ENCODE measurements at places on chromosomes 11 and 22. TPM values are rescaled to one million over a fixed set of nuclear protein-coding genes. Genes with fewer than 3 reads are reported as not detected.

The USP28 gene
- 52.3 TPM for total RNA-seq

- peaks cover 4% of the 10 kb centered on the region for H3K4me1 ChIP-seq
- DNase-seq: no peak
- H3K4me3 ChIP-seq: no peak overlapping the region
These were observed 8.2 kb upstream of the PRR5 start for GRCh38 chr22:44693756-44694155.

The ALDH3B1 gene
- total RNA-seq: not detected

- H3K36me3 ChIP-seq: peaks cover 47% of the 10 kb centered on the region
- no peak for DNase-seq
- H3K27ac ChIP-seq: no peak overlapping the region
- peaks cover 6% of the 10 kb centered on the region for H3K4me1 ChIP-seq
These were observed 160.0 kb downstream of the FCHSD2 start for GRCh38 chr11:72981971-72982685.

The CFAP300 gene
- total RNA-seq: not detected

The CRYBA4 gene
- total RNA-seq: 0.48 TPM

The OR4A16 gene
- not detected for total RNA-seq

The HORMAD2 gene
- not detected for total RNA-seq

The CD3D gene
- total RNA-seq: 467 TPM

GRCh38 chr11:69001243-69002081, 11.6 kb downstream of the MRGPRF start:
- H3K36me3 ChIP-seq: no peaks in the 10 kb centered on the region
- H3K27me3 ChIP-seq: peaks cover 7% of the 10 kb centered on the region
- no peaks in the 10 kb centered on the region for H3K4me1 ChIP-seq
- H3K27ac ChIP-seq: no peak overlapping the region
- H3K4me3 ChIP-seq: no peak overlapping the region

GRCh38 chr11:85596886-85597285, 30.3 kb downstream of the DLG2 start:
- no peaks in the 10 kb centered on the region for H3K36me3 ChIP-seq
- no peaks in the 10 kb centered on the region for H3K4me1 ChIP-seq

DNA sequence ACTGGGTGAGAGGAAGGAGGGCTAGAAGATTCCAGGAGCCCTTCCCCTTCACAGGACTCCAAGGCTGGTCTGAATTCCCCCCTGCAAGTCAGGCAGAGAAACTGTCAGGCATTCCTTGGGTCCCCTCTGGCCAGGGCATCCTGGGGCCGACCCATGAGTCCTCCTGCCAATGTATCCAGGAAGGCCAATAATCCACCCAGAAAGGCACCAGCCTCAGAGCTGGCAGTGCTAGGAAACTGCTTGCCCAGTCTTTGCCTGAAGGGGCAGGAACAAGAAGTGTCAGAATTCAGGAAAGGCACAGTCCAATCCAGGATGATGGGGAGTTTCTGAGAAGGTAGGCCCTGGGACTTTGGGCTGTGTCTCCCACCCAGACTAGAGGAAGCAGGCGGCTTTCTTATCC, 41.0 kb downstream of the BUD13 start:
- no peaks in the 10 kb centered on the region for H3K27me3 ChIP-seq
- H3K4me3 ChIP-seq: no peak overlapping the region
- no peak for DNase-seq

The DGCR6L gene
- total RNA-seq: 40.8 TPM

- H3K4me3 ChIP-seq: no peak overlapping the region
- no peak overlapping the region for H3K27ac ChIP-seq
- no peak for DNase-seq
- H3K36me3 ChIP-seq: no peaks in the 10 kb centered on the region
These were observed 22.7 kb downstream of the ANO1 start for GRCh38 chr11:70100791-70101190.

The DESI1 gene
- total RNA-seq: 49.3 TPM

- H3K36me3 ChIP-seq: no peaks in the 10 kb centered on the region
- H3K27me3 ChIP-seq: peaks cover 11% of the 10 kb centered on the region
- no peak for DNase-seq
- H3K27ac ChIP-seq: no peak overlapping the region
- H3K4me1 ChIP-seq: no peaks in the 10 kb centered on the region
These were observed 56.1 kb upstream of the LDLRAD3 start for GRCh38 chr11:35887737-35888136.

GRCh38 chr11:114084414-114084813, 24.9 kb downstream of the ZBTB16 start:
- H3K4me1 ChIP-seq: peaks cover 51% of the 10 kb centered on the region
- peaks cover 5% of the 10 kb centered on the region for H3K36me3 ChIP-seq
- H3K27ac ChIP-seq: no peak overlapping the region
- no peak overlapping the region for H3K4me3 ChIP-seq
- DNase-seq: no peak

DNA sequence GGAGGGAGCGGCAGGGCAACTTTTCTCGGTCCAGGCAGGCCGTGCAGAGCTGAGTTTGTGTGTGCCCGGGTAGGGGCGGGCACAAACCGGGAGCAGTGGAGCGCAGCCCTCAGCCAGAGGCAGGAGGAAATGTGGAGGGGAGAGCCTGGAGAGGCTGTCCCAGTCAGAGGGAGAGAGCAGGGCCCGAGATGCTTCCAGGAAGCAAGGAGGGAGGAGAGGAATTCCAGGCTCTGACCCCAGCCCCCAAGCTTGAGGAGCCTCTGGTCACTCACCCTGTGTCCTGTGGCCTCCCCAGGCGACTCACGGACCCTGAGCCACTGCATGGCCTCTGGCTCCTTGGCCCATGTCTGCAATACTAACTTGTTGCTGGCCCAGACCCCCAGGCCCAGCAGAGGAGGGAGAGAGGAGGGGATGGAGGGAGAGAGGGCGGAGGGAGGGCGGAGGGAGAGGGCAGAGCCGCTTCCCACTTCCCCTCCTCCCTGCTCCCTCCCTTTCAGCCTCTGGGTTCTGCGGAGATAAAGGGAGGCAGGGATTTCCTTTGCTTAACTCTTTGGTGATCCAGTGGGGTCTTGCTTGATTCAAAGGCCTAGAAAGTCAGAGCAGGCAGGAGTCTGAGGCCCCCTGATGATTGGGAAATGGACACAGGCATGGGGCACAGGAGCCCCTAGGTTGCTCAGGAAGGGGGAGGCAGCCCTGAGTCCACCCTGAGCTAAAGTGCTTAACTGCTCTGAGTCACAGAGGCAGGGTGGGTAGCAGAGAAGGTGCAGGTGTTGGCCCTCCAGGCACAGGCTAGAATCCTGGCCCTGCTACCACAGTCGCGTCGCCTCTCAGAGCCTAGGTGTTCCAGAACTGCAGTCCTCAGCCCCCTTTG, at the start of gene C1QTNF6:
Gene C1QTNF6 (minus strand): TSS at position 357 of the 871 bp plus-strand sequence. CDS start 34 bp downstream, at position 323.
- H3K27me3 ChIP-seq: no peaks in the 10 kb centered on the region
- peaks cover 15% of the 10 kb centered on the region for H3K36me3 ChIP-seq
- H3K27ac ChIP-seq: no peak within 1 kb of the TSS
- no peak for DNase-seq
- H3K4me1 ChIP-seq: peaks cover 52% of the 10 kb centered on the region

DNA sequence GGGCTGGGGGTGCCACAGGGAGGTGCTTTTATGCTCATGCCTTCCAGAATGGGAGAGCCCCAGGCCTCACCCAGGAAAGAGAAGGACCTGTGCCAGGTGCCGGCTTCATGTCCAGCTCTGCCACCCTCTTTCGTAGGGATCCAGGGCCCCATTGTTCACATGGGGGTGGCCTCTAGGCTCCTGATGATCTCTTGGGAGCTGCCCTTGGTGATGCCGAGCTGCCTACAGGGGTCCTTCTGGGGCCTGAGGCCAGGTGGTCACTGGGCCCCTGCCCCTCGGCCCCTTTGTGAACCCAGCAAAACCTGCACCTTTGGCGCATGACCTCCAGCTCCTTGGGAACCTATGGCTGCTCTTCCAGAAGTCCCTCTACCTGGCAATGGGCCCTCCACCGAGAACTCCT, 41.4 kb upstream of the SMIM38 start:
- H3K27ac ChIP-seq: no peak overlapping the region
- DNase-seq: no peak
- H3K27me3 ChIP-seq: no peaks in the 10 kb centered on the region
- H3K4me1 ChIP-seq: no peaks in the 10 kb centered on the region
- no peak overlapping the region for H3K4me3 ChIP-seq
- H3K36me3 ChIP-seq: no peaks in the 10 kb centered on the region

The PRR5 gene
- total RNA-seq: 22.6 TPM

DNA sequence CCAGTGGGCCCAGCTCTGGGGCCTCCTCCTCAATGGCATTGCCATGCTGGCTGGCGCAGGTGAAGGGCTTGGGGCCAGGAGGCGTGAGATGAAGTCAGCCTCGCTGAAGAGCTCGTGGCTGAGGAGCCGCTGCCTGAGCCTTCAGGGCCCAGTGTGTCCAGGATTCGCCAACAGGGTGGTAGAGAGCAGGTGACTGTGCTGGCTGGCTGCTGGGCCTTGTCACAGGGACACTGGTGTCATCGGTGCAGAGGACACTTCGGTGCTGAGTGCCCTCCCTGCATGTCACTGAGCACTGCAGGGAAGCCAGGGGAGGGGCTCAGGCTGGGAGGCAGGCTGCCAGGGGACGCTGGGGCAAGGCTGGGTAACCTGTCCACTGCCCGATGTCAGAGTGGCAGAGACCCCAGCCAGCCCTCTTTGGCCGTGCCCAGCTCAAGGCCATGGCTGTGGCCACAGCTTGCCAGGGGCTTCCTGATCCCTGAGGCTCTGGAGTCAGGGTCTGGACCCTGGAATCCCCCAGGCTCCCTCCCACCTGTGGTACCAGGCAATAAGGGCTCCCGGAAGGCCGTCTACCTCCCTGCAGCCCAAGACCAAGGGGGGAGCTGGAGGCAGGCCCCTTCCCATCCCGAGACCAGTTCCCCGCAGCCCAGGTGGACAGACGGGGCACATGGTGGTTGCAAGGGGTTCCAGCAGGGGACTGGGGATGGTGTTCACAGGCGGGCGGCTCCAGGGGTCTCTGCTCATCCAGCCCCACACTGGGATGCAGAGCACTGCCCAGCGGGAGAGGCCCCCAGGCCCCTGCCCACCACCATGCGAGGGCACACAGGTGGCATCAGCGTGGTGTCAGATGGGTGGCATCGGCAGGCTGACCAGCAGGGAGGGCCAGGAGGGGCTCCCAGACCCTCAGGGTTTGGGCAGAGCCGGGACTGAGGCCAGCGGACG, 63.9 kb downstream of the ARFGAP3 start:
- no peak for DNase-seq
- no peaks in the 10 kb centered on the region for H3K27me3 ChIP-seq

The TNRC6B gene
- total RNA-seq: 51.0 TPM

The SHISAL1 gene
- total RNA-seq: not detected

DNA sequence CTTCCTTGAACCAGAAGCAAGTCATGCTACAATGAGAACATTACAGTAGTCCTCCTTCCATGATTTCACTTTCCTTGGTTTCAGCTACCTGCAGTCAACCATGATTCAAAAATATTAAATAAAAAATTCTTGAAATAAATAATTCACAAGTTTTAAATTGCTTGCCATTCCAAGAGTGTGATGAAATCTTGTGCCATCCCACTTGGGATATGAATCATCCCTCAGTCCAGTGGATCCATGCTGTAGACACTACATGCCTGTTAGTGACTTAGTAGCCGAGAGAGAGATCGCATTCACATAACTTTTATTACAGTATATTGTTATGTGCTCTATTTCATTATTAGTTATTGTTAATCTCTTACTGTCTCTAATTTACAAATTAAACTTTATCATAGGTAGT, 6.0 kb downstream of the HOATZ start:
- peaks cover 4% of the 10 kb centered on the region for H3K27me3 ChIP-seq
- H3K4me1 ChIP-seq: no peaks in the 10 kb centered on the region
- DNase-seq: no peak
- no peak overlapping the region for H3K27ac ChIP-seq
- no peak overlapping the region for H3K4me3 ChIP-seq

The RAB3IL1 gene
- total RNA-seq: not detected

DNA sequence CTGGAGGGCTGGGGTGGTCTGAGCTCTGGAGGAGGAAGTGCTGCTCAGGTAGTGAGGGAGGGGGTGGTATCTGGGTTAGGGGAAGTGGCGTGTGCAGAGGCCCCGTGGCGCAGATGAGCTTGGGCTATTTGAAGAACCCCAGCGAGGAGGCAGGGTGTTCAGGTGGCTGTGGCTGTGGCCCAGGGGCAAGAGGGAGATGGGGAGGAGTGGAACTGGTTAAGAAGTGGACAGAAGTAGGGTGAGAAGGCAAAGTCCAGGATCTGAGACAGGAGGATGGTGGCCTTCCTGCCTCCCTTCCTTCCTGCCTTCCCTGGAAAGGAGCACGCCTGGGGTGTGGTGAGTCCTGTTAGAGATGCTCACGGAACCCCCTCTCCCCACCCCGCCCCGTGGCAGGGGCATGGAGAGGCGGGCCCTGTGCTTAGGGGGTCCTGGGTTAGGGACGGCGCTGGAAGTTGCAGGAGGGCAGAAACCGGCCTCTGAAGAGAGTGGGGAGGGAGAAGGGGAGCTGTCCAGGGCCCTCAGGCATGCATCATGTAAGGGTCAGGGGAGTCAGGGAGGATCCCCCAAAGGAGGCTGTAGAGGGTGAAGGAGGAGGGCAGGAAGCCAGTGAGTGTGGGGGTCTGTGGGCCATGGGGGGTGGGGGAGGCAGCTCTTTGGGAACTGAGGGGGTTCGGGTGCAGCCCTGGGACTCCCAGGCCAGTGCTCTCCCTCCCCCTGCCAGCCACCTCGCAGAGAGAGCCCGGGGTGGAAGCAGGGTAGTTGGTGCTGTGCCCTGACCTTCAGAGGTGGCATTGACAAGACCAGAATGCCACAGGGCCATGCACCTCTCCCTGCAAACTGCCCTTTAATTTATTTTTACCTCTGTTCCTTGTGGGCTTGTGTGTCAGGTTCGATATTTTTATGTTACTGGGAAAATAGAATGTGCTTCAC, 63.7 kb upstream of the PARVG start:
- H3K4me1 ChIP-seq: no peaks in the 10 kb centered on the region
- no peak overlapping the region for H3K4me3 ChIP-seq
- H3K36me3 ChIP-seq: peaks cover 8% of the 10 kb centered on the region
- H3K27ac ChIP-seq: no peak overlapping the region
- H3K27me3 ChIP-seq: no peaks in the 10 kb centered on the region

DNA sequence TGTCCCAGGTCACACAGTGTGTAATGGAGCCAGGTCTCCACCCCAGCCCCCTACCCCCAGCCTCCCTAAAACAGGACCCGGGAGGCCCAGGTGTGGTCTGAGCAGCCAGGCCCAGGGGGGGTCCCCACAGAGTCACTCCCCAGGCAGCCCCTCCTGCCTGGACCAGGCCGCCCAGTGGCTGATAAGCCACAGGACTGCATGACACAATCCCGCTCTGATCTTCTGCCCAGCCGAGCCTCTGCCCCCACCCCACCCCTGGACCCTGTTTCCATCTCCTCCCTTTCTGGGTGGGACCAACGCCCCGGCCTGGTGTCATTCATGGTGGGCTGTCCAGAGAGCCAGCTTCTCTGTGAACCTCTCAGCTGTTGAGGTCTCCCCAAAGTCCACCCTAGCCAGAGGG, 7.8 kb upstream of the LIF start:
- no peak for DNase-seq
- H3K27me3 ChIP-seq: no peaks in the 10 kb centered on the region
- peaks cover 62% of the 10 kb centered on the region for H3K4me1 ChIP-seq
- no peak overlapping the region for H3K4me3 ChIP-seq
- no peak overlapping the region for H3K27ac ChIP-seq

GRCh38 chr11:70578831-70579230, 180.5 kb downstream of the CTTN start:
- H3K27ac ChIP-seq: no peak overlapping the region
- H3K27me3 ChIP-seq: no peaks in the 10 kb centered on the region
- H3K4me3 ChIP-seq: no peak overlapping the region
